ENCODE measurements at places on chromosomes 7 and 10.

DNA sequence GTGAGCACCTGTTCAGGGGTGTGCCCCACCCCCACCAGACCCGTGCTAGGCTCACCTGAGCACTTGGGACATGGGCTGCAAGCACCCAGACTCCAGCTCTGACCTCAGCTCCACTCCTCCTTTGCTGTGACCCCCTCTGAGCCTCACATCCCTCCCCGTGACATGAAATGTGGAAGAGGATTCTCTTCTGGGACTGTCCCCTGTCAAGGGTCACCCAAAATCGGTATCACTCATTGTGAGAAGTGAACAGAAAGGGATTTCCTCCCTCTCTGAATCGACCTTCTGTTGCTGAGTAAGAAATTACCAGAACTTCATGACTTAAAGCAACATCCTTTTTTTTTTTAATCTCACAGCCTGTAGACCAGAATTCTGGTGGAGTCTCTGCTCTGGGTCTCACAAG, 6.2 kb upstream of the CHST15 start:
- no peak for DNase-seq

DNA sequence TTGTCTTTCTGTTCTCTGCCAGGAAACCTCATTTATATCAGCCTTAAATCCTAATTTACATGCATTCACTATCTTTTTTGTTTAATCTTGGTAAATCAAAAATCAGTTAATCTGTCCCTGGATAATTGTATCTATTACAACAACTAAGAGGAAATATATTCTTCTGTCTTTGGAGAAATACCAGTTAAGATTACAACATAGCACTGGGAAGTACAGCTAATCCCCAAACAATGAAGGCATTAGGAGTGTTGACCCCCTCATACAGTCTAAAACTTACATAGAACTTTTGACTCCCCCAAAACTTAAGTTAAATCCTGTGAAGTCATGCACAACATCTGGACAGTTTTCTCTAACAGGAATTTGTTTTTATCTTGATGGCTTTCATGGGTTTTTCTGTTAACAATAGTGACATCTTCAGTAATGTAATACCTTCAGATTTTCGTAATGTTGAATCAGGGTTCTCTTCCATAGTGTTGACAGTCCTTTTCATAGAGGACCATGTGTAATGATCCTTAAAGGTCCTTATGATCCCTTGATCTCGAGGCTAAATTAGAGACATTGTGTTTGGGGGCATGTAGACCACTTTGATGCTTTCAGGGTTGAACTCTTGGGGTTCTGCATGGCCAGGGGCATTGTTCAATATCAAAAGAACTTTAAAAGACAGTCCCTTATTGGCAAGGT, 24.1 kb upstream of the ABCC2 start:
- DNase-seq = no peak

DNA sequence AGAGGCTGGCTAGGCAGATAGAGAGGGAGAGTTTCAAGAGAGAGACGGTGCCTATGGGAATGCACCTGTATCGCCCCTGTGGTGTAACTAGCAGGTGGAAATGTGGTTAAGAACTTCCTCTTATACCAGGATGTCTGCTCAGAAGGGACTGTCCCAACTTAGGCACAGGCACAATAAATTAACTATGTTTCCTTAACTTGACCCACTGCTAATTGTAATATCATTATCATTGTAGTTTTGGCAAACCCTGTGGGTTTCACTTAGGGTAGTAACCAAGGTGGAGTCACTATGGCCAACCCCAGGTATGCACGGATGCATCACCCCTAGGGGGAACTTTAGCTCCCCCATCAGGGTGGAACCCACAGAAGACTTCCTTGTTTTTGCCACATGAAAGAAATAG, 455.7 kb downstream of the DGKB start:
- no peak for DNase-seq

- DNase-seq = no peak
Observed at GRCh38 chr10:20897146-20897825, at the start of gene NEBL. Gene NEBL (minus strand): TSS chr10:20897311. CDS start chr10:20897205, 106 bp downstream.

GRCh38 chr10:90591629-90592028, 266.2 kb downstream of the HTR7 start:
- DNase-seq = no peak

- DNase-seq = peak; percentile 91
Observed at GRCh38 chr10:62583876-62584615, 209.9 kb downstream of the ZNF365 start.

- DNase-seq = peak; percentile 43
Observed at GRCh38 chr7:80428161-80429054, 83.5 kb downstream of the GNAT3 start.

GRCh38 chr10:29701306-29701705, 66.5 kb upstream of the SVIL start:
- DNase-seq = no peak

DNA sequence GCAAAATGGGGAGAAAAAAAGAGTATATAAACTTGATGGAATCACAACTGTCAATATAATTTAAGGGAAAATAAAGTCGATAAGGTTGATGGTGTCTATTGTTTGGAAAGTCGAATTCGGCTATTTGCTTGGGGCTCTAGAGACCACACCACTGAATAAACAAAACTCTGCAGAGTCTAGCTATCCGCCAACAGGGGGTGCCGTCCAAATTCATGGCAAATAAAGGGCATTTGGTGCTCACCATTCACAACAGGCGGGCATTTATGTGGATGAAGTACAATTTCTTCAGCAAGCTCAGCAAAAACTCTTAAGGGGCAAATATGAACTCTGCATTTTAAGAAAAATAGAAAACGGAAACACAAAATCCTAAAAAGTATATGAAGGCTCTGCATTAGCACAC, 23.3 kb downstream of the CD36 start:
- no peak for DNase-seq

DNA sequence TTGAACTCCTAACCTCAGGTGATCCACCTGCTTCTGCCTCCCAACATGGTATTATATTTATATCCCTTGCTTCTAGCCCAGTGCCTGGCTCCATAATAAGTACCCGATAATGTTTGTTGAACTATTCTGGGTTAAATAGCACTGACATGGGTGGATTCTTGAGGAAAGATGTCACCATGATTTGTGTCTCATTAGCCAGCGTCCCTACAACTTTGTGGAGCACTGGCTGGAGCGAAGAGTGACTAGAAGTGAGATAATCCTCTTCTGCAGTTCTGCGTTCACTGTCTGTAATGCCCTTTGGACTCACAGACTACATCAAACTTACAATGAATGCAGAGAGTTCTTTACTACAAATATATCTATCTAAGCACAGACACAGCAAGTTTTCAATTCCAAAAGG, 16.9 kb upstream of the AKR1E2 start:
- DNase-seq = no peak

GRCh38 chr7:30907527-30908267, 4.0 kb upstream of the AQP1 start:
- no peak for DNase-seq

- DNase-seq = no peak
Observed at GRCh38 chr7:114342431-114343179, 72.0 kb upstream of the FOXP2 start.

GRCh38 chr7:26726051-26726450, 138.3 kb downstream of the SKAP2 start:
- no peak for DNase-seq

- DNase-seq = no peak
Observed at GRCh38 chr10:68578974-68579373, 18.8 kb downstream of the TET1 start.

DNA sequence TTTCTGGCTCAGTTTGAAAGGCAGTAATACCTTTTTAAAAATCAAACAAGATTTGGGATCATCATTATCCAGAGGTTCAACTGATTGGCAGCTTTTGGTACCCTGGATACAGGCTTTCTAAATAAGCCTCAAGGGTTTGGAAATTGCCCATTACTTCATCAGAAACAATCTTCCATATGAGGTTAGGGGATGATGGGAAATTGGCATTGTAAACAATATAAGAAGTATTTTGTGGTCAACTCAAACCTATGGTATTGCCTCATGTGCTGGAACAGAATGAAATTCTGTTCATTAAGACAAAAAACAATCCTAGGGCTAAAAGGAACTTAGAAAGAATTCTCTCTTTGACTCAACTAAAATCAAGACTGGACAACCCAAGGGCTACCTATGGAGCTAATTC, 92.6 kb upstream of the HECTD2 start:
- no peak for DNase-seq

- no peak for DNase-seq
Observed at GRCh38 chr10:67965456-67965855, 81.0 kb downstream of the SIRT1 start.

GRCh38 chr10:8059191-8059936, 4.9 kb downstream of the GATA3 start:
- no peak for DNase-seq

GRCh38 chr7:36794689-36795088, 70.4 kb upstream of the AOAH start:
- DNase-seq = no peak

DNA sequence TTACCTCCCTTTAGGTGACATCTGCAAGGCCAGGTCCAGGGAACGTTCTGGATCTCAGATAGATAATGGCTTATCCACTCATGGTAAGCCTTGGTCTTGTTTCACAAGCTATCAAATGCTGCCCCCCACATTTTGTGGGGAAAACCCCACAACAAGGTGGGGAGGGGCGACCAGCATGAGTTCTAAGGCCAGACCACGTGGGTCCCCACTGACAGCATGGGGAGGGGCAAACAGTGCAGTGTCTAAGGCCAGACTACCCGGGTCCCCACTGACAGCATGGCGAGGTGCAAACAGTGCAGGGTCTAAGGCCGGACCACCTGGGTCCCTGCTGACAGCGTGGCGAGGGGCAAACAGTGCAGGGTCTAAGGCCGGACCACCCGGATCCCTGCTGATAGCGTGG, 102.8 kb downstream of the DIP2C start:
- no peak for DNase-seq

- no peak for DNase-seq
Observed at GRCh38 chr7:37916673-37917660, at the start of gene SFRP4. Gene SFRP4 (minus strand): TSS chr7:37916817. CDS start chr7:37916537, 280 bp downstream.

- DNase-seq = no peak
Observed at GRCh38 chr7:105816266-105816843, 60.0 kb downstream of the ATXN7L1 start.

- DNase-seq = no peak
Observed at GRCh38 chr7:45099891-45100760, 11.4 kb upstream of the NACAD start.

- DNase-seq = no peak
Observed at GRCh38 chr7:42617806-42618457, 293.9 kb downstream of the C7orf25 start.

GRCh38 chr10:108629834-108630233, 1293.5 kb downstream of the XPNPEP1 start:
- DNase-seq = no peak

DNA sequence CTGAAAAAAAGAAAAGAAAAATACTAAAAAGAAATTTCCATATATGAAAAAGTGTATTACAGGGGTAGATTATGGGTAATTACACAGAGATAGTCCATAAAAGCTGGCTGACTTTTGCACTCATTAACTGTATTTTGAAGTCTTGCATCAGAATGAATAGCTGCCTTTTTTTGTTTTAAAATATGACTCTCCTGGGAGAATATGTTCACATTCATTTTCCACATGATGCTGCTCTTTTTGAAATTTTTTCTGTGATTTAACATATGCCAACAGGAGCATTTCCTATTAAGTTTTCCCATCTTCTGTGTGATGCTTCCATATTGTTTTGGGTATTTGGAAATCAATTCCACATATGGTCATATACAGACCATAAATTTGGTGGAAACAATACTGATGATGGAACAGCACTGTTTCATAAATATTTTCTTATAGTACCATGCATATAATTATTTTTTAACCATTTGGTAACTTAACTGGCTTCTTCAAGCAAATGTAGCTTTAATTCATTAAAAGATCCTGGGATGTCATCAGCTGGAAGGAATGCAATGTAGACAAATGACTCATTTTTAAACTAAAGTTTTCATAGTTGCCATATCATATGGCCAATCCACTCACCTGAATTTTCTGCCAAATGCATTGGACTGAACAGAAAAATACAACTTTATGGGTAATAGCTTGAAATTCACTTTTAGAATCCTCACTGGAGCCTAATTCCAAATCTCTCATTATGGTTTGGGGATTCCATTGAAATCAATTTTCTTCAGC, 313.9 kb upstream of the GLI3 start:
- no peak for DNase-seq

- peak; percentile 22 for DNase-seq
Observed at GRCh38 chr7:50068850-50069551, 24.0 kb downstream of the ZPBP start.

- DNase-seq = no peak
Observed at GRCh38 chr10:6625428-6625827, 45.4 kb upstream of the PRKCQ start.

DNA sequence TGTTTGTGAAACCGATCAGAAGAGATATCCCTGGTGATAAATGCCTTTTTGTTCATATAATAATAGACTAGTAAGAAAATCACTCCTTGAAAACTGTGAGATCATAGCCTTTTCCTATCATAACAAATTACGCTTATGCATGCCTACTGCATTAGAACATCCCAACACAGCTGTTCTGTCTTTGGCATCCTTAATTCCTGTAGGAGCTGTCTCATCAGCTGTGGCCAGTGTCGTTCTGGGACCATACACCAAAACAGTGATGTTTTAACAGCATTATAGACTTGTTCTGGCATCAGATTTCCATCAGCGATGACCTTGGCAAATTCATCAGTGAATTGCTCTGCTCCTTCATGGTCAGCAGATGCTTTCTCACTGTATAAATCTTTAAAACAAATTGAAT, 423.6 kb upstream of the LRGUK start:
- peak; percentile 94 for DNase-seq

- no peak for DNase-seq
Observed at GRCh38 chr7:93632371-93632770, 57.8 kb upstream of the CALCR start.

DNA sequence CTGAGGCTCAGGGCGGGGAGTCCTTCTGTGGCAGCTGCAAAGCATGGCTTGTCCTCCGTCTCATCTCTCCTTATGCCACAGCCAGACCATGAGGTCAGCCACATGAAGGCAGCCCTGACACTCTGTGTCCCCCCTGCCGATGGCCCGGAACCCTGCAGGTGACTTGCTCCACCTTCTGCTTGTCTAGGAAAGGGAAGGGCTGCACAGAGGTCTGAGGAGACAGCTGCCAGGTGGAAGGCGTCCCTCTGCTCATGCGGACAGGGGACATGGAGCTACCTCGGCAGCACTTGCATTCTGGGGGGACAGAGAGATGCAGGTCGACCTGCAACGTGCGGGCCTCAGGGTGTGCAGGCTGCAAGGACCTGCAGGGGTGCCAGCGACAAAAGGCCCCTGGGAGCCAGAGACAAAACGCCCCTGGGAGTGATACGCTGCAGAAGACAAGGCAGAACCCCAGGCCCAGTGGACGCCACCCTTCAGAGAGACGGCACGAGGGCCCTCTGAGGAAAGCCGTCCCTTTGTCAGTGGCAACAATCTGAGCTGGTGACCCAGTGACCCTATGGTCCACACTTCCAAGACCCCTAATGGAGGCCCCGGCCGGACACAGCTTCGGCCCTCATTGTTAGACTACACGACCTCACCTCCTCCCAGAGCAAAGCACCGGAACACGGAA, 205.2 kb upstream of the PPP2R2D start:
- DNase-seq = no peak

DNA sequence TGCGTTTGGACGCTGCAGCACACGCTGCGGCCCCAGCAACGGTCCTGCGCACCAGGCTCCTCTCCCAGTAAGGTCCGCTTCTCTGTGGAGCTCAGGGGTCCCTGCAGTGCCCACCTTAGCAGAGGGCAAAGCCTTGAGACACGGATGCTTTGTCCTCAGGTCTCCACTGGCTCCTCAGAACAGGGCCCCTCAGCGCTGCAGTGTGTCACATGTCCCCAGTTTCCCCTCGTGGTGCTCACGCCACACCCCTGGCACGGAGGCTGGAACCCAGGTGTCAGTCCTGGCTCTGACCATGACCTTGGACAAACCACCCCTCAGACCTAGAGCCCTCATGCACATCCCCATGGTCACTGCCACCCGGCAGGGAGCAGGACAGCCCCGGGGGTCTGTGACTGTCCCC, 19.9 kb upstream of the GPER1 start:
- DNase-seq = no peak
